ENCODE measurements at places on chromosomes 12 and 14. TPM values are rescaled to one million over a fixed set of nuclear protein-coding genes. Genes with fewer than 3 reads are reported as not detected.

Gene RAB3IP
- total RNA-seq = 37.4 TPM

Gene SMCO2
- not detected for total RNA-seq

Gene CCDC177
- total RNA-seq = not detected

Gene APEX1
- total RNA-seq = 93.8 TPM

Gene SELPLG
- total RNA-seq = 6.5 TPM

DNA sequence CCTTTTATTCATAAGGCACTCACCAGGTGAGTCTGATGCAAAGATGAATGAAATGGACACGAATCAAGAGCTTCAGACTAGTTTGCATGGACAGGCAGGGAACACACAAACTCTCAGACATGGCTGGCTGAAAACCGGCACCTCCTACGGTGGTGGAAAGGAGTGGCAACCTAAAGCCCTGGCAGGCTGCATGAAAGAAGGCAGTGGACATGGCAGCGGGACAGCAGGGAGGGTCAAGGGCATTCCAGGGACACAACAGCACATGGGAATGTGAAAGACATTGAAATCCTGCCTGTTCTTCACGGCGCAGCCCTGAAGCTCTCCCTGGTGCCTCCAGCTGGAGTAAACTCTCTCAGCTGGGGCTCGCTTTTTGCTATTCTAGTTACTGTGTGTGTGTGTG is 16.6 kb upstream of the LRTM2 start:
- DNase-seq = peak; percentile 12

DNA sequence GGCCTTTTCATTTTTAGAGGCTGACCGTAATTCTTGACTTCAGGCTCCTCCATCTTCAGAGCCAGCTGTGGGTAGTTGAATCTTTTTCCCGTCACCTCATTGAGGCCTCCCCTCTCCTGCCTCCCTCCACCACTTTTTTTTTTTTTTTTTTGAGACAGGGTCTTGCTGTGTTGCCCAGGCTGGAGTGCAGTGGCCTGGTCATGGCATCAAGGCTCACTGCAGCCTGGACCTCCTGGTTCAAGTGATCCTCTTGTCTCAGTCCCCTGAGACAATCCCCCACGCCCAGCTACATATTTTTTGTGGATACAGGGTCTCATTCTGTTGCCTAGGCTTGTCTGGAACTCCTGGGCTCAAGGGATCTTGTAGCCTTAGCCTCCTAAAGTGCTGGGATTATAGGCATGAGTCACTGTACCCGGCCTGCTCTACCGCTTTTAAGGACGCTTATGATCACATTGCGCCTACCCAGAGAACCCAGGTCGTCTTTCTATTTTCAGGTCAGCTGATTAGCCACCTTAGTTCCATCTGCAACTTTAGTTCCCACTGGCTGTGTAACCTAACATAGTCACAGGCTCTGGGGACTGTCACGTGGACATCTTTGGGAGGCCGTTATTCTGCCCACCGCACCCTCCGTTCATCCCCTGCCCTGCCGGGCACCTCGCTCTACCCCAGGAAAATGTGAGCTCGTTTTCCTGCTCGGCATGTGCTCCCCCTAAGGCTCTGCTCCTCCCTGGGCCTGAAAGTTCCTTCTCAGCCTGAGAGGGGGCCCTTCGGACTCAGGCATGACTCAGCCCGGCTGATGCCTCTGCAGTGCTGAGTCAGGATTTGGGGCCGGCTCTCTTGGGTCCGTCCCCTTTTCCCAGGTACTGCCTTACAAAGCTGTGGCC is 13.4 kb downstream of the TNFAIP2 start:
- no peak for DNase-seq

- no peak for DNase-seq
Observed at GRCh38 chr12:116631619-116632018, 72.4 kb downstream of the MAP1LC3B2 start.

- no peak for DNase-seq
Observed at GRCh38 chr14:94966344-94966743, 191.0 kb downstream of the DICER1 start.

DNA sequence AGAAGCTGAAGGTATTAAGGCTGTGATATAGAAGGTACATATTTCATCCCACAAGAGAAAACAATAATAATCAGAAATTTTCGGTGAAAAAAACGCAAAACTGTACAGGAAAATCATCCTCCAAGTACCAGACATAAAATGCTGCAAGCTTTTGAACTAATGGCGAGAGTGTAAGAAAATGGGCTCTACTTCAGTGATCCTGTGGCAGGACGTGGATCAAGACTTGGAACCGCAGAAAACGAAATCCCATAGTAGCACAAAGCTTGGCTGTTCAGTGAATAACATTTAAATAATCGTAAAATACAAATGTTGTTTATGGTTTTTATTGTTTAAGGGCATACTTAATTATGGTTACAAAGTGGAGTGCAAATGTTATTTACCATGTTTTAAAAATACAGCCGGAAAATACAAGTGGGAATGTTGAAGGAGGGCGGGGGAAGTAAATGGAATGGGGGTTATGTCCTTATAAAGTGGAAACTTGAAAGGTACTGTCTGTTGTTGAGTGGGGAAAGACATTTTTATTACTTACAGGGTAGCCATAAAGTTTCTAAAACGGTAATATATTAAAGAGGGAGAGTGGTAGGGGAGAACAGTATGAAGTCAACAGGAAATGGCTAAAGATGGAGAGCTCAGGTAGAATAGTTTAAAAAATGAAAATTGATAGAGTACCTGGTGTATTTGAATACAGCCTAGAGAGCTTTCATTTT is 1.1 kb downstream of the SMIM10L1 start:
- no peak for DNase-seq

GRCh38 chr14:73227812-73228781 is 9.2 kb upstream of the PAPLN start:
- DNase-seq = no peak

GRCh38 chr14:90499121-90499520 is 102.3 kb downstream of the CALM1 start:
- DNase-seq = no peak

DNA sequence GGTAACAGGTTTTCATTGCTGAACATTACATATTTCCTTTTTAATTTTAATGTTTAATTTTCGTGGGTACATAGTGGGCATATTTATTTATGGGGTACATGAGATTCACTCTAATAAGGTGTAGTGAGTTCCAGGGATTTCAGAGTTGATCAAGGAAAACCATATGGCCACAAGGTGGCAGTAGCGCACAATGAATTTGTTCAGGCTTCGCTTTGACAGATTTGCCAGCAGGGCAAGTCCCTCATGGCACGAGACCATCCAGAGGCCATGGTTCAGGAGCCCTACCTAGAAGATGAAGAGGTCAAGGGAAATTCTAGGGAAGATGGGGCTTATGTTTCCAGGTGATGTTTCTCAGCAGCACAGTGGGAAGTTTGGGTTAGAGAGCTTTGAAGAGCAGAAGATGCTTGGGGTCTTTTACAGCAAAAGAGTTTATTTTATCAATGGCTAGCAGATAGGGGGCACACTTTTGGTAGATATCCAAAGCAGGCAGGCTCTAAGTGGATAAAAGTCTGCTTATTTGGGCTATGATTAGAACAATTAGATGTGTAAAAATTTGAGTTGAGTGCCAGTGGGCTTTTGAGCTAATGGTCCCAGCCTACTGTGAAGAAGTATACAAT is 1004.4 kb downstream of the AACS start:
- DNase-seq = peak; percentile 50

GRCh38 chr14:96417254-96417653 is 25.3 kb downstream of the AK7 start:
- no peak for DNase-seq
